ENCODE measurements at places on chromosomes 7 and 10.
A peak's percentile ranks its signal among the peaks of the same experiment; 100 is the strongest.

DNA sequence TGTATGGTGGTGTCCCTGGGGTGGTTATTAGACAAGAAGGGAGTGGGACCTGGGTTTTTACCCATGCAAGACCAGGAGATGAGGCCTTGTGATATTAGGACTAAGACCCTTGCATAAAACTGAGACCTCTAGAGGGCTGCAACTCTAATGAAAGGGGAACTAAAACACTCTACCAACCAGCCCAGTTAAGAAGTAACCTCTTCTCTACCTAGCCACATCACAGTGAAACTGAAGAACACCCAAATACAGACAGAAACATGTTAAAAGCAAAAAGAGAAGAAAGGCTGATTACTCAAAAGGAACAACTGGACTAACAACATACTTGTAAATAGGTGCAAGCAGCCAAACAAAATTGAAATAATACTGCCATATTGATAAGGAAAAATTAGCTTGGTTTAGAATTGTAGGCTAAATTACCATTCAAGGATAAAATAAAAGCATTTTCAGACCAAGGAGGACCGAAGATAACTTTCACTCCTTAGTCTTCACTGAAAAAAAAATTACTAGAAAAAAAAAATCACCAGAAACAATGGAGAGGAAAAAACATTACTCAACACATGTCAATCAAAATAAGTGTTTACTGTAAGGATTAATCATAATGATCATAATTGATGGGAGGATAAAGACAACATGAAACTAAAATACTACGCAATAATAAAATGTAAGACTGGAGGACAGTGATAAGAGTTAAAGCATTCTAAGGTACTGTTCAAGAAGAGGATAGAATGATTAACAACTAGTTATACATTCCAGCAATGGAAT is 27.6 kb downstream of the ERLIN1 start:
- no peak for DNase-seq

DNA sequence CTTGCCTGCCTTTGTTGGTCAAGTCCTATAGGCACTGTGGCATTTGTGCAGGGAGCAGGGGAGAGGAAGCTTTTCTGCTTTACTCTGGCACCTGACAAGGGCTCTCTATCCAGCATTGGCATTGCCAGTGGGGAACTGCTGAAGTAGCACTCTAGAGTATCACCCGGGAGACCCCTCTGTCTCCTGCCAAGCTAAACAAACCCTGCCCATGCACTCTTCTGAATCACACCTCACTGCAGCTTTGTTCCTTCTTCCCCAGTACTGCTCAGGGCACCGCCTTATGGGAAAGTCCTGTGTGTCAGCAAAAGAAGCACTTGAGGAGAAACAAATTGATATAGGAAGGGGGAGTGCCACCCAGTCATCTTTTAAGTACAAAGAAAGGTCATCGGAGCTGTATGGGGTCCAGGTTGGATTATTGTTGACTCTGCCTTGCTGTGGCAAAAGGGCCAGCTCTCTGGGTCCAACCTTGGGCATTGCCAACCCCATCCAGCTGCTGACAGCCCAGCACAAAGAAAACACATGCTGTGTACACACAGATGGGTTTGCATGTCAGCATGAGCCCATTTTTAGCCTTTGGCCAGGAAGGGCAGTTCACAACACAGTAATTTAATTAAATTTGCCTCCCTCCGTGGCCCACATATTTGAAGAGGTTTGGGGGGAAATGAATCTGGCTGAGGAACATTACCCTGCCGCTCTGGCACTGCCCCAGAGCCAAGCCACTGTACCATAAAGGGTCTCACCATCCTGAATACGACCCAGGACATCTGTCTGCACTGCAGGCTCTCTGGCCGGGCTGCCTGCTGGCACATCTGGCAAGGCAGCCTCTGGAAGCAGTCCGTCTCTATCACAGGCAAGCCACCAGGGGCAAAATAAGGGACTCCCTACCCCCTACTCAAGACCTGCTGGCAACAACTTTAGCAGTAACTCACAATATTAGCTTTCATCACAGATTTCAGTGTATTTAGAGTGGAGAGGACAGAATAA is 13.1 kb downstream of the LRRC4 start:
- DNase-seq = peak; percentile 82

DNA sequence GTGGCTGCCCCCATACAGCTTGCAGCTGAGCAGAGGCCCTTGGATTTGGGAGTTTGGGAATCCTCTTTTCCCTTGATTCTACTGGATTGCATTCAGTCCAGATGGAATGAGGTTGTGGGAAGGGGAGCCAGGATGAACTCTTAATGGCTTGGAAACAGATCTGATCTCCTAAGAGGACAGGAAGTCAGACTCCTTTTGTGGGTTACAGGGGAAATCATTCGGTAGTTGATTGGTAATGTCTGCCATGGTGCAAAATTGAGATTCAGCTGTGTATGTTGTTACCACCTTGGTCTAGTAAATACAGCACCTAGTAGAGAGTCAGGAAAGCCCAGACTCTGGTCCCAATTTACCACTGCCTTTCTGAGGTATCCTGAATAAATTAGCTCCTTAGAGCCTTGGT is 144.2 kb upstream of the TNRC18 start:
- no peak for DNase-seq

GRCh38 chr10:132526676-132527075 is 10.9 kb upstream of the INPP5A start:
- DNase-seq = no peak

GRCh38 chr7:77935652-77936348 is 137.2 kb downstream of the PHTF2 start:
- DNase-seq = peak; percentile 15

DNA sequence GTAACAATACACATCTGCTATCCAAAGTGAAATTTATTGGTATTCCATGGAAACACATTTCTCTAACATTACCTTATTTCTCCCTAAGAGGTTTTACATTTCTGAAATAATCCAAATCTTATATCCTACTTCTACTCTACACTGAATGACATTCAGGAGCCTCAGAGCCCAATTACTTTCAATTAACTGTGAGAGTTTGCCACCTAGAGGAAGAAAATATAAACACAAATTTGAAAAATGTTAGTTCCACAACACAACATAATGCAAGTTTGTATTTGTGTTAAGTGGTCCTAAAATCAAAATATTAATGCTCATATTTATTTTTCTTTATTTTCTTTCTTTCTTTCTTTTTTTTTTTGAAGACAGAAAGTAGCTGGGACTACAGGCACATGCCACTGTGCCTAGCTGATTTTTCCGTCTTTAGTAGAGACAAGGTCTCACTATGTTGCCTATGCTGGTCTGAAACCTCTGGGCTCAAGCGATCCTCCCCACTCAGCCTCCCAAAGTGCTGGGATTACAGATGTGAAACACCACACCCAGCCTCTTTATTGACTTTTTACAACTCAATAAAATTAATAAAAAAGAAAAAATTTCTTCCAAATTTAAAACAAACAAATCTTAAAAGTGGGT is 46.0 kb downstream of the ATAD1 start:
- peak; percentile 57 for DNase-seq

DNA sequence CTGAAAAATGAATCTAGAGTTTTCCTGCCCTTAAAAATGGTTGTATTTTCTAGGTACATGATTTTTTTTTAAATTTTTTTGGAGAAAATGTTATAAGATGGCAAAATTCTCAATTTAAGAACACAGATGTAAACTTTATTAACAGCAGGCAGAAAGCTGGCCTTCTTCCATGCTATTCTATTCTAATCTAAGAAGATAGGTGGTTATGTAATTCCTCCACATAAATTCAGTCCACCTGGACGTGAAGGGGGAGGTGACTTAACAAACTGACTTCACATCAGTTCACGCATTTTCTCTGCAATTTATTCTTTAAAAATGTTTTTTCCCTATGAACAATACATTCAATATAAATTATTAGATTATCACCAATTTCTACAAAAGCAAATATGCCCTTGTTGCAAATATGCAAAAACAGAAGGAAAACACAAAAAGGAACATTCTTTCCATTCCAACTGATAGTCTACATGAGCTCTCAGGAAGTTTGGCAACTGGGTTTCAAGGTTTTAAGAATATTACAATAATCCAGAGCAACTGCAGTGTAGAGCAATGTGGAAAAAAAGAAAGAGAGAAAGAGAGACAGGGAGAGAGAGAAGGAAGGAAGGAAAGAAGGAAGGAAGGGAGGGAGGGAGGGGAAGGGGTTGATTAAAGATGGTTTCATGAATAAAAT is 76.8 kb downstream of the HIBADH start:
- DNase-seq = no peak

GRCh38 chr7:114415064-114415989 is 712 bp downstream of the FOXP2 start:
- DNase-seq = no peak

- DNase-seq = no peak
Measured at GRCh38 chr10:93718937-93719725, 16.7 kb upstream of the FRA10AC1 start.

- no peak for DNase-seq
Measured at GRCh38 chr10:131676800-131677421, 223.9 kb upstream of the PPP2R2D start.

GRCh38 chr7:105118612-105119600 is 104.9 kb downstream of the KMT2E start:
- DNase-seq = no peak

DNA sequence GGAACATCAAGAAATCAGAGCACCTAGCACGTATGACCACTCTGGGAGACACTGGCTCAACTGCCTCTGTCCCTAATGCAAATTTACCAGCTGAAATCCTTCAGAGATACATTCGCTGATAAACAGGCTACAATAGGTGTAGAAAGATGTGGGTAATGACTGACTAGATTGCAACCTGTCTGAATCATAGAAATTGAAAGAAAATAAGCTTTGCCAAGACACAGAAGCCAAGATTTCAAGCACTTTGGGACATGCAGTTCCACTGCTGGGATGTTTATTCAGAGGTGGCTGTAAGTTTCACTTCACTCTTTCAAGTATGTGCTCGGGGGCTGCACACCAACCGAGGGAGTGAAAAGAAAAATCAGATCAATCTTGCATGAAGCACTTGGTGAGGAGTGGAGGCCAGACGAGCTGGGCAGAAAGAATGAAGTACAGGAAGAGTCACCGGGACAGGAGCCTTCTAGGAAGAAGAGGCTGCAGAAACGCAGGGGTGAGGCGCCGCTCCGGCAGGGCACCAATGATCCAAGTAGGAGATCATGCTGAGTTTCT is 276.7 kb downstream of the PARD3 start:
- no peak for DNase-seq

GRCh38 chr7:81187753-81188152 is 268.9 kb upstream of the SEMA3C start:
- DNase-seq = no peak

Measured in endothelial cell of umbilical vein (primary cell).